ENCODE measurements at places on chromosomes 11 and 22.

- DNase-seq = no peak
These were observed 7.5 kb upstream of the MICALL1 start for GRCh38 chr22:37898441-37899181.

DNA sequence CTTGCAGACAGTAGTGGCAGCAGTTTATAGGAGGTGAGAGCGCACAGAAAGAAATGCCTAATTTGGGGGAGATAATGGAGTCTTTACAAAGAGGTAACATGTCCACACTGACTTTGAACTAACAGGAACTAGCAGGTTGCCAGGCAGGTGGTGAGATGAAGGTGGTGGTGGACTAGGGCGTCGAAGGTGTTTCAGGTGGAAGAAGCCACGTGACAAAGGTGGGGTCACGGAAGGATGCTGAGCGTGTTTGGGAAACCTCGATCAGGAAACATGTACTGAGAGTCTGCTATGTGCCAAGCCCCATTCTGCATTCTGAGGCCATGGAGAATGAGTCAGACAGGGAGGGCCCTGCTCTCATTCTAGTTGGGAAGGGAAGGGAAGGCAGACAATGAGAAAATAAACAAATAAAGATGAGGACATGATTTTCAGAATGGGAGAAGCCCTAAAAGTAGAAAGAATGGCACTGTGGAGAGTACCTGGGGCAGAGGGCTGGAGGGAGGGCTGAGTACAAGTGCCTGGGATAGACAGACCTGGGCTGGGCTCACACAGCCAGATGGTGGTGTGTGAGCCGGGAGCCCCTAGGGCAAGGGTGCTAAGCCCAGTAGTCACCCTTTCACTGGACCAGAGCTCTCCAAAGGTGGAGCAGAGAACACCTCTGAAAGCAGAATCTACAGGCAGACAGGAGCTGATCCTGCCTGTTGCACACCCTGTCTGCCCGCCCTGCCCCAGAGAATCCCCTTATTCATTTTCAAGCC, 16.2 kb upstream of the NNMT start:
- DNase-seq = no peak

- peak; percentile 76 for DNase-seq
These were observed at the start of gene PPFIBP2 for GRCh38 chr11:7513234-7514098. Gene PPFIBP2, plus strand, starts transcription at chr11:7513999. Its CDS starts 35,477 bp downstream, at chr11:7549476.

GRCh38 chr11:130617001-130617400, 168.6 kb downstream of the ADAMTS15 start:
- no peak for DNase-seq

- DNase-seq = no peak
These were observed 58.6 kb downstream of the DSCAML1 start for GRCh38 chr11:117738246-117738957.

DNA sequence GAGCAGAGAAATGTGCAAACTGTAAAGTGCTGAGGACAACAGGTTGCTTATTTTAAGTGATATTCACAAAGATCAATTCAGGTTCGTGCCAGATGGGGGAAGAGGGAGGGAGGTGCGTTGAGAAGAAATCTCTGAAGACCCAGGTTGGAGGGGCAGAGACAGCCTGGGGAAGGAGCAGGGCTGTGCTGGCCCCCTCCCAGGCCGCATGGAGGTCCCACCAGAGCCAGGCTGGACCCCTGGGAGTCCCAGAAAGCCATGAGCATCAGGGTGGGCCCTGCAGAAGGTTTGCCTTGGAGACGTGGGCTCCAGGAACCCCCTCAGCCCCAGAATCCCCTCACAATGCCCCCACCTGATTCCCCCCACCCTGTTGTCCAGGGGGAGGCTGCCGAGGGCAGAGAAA, 47.4 kb downstream of the IGLL1 start:
- DNase-seq = no peak

DNA sequence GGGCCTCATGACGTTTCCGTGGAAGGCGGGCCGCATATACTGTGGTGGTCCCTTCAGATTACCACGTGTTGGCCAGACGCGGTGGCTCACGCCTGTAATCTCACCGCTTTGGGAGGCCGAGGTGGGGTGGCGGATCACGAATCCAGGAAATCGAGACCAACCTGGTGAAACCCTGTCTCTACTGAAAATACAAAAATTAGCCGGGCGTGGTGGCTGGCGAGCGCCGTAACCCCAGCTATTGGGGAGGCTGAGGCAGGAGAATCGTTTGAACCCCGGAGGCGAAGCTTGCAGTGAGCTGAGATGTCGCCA, 853 bp upstream of the DENND6B start:
- DNase-seq = no peak

GRCh38 chr22:32501836-32502752, 27.5 kb downstream of the FBXO7 start:
- no peak for DNase-seq

- DNase-seq = no peak
These were observed 85.7 kb downstream of the IGLL5 start for GRCh38 chr22:22973336-22973735.

GRCh38 chr11:72598466-72598865, 75.8 kb downstream of the PDE2A start:
- no peak for DNase-seq

DNA sequence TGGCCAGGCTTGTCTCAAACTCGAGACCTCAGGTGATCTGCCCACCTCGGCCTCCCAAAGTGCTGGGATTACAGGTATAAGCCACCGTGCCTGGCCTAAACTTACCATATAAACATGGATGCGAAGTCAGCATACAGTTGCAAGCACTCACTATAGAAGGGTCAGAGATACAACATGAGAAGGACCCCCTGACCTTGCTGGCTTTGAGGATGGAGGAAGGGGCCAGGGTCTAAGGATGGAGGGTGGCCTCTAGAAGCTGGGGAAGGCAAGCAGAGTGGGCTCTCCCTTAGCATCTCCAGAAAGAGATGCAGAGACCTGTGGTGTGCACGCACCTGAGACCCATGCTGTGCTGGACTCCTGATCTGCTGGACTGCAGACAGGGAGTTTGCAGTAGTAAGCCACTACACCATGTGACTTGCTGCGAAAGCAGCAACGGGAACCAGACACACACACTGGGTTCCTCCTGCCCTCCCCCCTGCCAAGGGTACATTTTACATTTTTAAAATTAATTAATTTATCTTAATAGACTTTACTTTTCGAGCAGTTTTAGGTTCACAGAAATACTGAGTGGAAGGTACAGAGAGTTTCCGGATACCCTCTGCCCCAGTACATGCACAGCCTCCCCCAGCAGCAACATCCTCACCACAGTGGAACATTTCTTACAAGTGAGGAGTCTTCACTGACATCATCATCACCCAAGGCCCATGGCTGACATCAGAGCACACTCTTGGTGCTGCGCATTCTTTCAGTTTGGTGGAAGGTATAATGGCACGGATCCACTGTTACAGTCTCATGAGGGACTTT, 170.1 kb upstream of the B3GAT1 start:
- DNase-seq = no peak

DNA sequence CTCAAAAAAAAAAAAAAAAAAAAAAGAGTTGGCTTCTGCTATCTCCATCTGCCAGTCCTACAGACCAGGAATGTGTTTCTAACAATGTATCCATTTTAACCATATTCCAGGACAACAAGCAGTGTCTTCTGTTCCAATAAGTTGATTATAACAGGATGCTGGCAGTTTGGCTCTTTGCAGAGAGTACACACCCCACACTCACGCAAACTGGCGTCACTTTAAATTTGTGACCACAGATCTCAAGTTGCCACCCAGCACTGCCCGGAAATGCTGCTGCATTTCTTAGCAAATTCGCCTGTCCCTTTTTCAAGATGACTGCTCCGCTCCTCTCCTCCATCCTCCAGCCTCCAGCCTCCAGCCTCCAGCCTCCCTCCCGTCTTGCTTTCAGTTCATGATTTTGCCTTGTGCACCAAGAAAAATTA, 44.3 kb downstream of the SCGB1A1 start:
- DNase-seq = no peak

- DNase-seq = no peak
These were observed 10.7 kb upstream of the SESN3 start for GRCh38 chr11:95241681-95242081.

DNA sequence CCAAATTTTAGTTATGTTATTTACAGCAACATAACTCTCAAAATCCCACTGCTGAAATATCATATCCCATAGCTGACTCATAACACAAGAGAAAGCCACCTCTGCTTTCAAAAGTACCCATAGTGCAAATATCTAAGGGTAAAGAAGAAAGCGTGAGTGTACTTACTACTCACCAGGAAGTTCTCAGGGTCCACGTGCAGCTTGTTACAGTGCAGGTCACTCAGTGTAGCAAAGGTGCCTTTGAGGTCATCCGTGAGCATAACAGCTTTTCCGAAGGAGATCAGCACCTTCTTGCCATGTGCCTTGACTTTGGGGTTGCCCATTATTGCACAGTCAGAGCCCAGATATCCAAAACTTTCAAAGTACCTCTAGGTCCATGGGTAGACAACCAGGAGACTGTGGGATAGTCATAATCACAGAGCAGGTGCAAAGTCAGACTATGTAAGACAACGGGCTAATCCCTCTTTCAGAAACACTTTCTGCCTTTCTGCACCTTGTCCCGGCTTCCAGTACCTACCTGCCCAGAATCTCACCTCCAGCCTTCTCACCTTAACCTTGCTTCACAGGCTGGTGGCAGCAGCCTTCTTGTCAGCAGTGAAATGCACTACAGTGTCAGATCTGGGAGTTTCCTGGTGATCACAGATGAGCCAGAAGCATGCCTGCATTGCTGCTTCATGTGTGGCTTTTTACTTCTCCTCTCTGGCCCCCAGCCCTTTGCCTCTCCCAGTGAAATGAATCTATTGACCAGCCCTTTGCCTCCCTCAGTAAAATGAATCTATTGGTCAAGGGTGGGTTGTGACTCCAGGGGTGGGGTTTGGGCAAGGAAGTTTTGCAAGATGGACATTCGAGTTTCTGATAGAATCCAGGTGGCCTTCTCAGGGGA, 6.5 kb downstream of the HBG1 start:
- DNase-seq = no peak

GRCh38 chr11:65454311-65454695, 31.7 kb downstream of the NEAT1 start:
- DNase-seq = no peak

- DNase-seq = no peak
These were observed 72.8 kb upstream of the KCNQ1OT1 start for GRCh38 chr11:2772544-2773031.
